ENCODE measurements at places on chromosomes 2 and 18.
A peak's percentile ranks its signal among the peaks of the same experiment; 100 is the strongest.

DNA sequence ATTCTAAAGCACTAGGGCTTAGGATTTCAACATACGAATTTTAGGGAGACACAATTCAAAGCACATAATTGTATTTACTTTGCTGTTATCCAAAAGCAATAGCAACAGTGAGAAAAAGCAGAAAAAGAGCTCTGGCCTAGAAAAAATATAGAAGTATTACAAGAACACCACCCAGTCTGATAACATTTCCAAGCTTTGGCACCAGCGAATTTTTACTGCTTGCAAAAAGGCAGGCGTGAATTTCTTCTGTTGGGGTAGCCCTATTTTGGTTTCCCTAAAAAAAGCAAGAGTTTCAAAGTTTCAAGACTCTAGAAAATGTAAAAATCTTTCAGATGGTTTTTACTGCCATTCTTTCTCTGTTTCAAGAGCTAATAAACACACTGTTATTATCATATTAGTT lies 292.7 kb downstream of the DPP10 start:
- DNase-seq: no peak

- DNase-seq: no peak
Measured at GRCh38 chr2:145987793-145988192, 1467.9 kb upstream of the ZEB2 start.

- DNase-seq: no peak
Measured at GRCh38 chr2:57698935-57699449, 347.6 kb upstream of the VRK2 start.

- no peak for DNase-seq
Measured at GRCh38 chr2:17936599-17936998, 58.1 kb downstream of the KCNS3 start.

- DNase-seq: no peak
Measured at GRCh38 chr2:61439241-61440002, 31.5 kb downstream of the USP34 start.

- no peak for DNase-seq
Measured at GRCh38 chr2:66489436-66489835, 54.5 kb downstream of the MEIS1 start.

DNA sequence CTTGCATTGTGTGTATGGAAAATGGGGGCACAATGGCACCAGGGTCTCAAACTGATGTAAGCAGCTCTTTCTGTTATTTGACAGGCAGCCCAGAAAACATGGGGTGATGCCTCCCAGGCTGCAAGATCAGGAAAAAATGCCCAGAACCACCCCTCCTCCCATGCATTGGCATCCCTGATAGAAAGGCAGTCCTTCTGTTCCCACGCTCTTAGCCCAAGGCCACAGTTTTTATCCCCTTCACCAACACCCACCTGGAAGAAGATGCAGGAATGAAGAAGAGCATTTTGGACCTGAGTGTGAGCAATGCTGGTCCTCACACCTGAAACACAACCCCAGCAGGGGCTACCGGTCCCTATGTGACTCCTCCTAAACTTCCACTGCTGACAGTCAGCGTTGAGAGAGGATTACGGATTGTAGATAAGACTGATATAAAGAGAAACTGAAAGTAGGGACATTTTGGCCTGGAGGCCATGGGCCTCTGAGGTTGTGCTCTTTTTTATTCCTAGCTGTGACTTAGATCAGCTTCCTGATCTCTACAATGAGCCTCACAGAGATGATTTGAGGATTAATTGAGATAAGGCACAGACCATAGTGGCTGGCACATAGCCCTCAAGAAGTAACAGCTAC lies 386.0 kb upstream of the ATP5MC3 start:
- no peak for DNase-seq

- DNase-seq: no peak
Measured at GRCh38 chr18:11112286-11112685, 37.1 kb downstream of the PIEZO2 start.

- peak; percentile 69 for DNase-seq
Measured at GRCh38 chr18:22983175-22983574, 50.0 kb downstream of the RBBP8 start.

DNA sequence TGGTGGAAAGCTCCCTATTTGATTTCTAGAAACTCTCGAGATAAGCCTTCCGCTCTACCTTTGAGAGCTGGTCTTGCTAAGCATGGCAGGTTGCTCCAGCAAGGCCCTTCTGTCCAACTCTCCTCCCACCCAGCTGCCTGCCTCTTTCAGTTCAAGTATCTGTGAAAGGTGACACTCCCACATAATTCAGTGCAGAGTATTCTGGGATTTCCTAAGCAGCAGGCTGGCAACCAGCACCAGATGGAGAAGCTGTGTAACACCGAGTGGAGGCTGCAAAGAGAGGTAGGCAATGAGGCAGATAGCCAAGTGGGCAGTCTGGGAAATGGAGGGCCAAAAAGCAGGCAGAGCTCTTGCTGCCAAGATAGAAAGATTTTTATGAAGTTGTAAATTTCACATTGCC lies 88.4 kb upstream of the CAVIN2 start:
- DNase-seq: no peak

- DNase-seq: no peak
Measured at GRCh38 chr2:239278361-239278760, 122.5 kb downstream of the HDAC4 start.

- DNase-seq: no peak
Measured at GRCh38 chr18:80167931-80168330, 58.9 kb downstream of the ADNP2 start.

GRCh38 chr2:234537929-234538328 lies 41.0 kb upstream of the ARL4C start:
- no peak for DNase-seq

DNA sequence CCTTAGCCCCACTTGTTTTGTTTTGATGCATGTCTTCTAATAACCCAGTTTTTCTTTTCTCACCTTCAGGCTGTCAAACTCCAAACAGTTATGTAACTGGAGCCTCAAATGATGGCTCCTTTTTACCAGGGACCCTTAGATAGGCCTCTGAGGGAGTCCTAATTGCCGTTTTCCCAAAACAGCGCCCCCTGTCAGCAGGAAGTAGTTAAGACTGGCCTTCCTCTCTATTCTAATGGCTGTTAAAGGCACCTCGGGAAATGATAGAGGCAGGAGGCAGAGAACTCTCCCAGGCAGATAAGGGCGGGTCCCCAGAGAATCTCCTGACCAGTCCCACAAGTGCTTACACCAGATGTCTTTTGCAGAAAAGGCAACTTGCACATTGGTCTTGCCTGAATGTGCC lies 123.2 kb downstream of the KCNS3 start:
- peak; percentile 2 for DNase-seq

DNA sequence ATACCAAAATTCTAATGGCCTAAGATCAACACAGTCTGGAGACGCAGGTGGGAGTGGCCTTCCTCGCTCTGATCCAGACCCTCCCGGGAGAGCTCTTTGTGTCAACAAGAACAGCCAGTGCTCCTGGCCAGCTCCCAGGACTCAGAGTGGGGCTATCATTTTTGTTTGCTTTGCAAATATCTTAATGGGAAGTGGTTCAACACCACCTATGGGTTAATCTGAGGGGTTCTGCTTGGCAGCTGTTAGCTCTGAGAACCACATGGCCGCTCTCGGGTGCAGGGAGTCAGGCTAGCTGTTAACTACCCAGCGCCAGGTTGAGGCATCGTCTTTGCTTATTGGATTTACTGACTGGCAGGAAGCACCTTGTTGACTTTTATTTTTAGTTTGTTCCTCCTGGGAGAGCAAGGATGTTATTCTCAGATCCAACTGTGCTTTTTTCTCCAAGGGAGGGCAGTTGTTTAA lies 184.8 kb upstream of the SP5 start:
- no peak for DNase-seq

DNA sequence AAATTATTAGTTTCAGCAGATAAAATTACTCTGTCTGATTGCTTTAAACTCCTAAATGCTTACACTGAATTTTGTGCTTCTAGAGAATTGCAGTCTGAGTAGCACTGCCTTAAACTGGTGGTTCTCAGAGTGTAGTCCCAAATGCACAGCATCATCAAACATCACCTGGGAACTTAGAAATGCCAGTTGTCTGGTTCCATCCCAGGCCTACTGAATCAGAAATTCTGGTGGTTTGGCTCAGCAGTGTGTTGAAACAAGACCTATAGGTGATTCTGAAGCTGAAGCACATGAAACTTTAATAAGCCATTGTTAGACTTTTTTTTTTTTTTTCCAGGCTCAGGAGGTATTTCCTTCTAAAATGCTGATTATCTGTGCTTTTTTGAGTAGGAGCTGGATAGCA lies 22.0 kb downstream of the EPC2 start:
- no peak for DNase-seq

DNA sequence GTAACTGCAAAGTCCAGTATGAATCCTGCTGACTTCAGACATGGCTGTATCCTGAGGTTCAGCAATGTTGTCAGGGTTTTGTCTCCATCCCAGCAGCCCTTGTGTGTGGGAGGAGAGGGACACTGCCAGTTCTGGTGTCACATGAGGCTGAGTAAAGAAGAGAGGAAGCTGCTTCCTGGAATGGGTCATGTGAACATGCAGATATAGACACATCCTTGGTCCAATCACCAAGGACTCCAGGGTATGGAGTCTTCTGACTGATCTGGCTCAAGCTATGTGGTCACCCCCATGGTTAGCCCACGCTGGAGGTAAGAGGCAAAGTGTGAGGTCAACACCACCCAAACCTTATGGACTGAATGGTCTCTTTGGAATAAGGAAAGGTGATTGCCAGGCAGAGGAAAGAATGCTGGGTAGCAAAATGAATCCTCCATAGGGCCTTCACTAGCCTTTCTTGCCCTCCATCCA lies 134.4 kb upstream of the SLC1A4 start:
- peak; percentile 57 for DNase-seq

DNA sequence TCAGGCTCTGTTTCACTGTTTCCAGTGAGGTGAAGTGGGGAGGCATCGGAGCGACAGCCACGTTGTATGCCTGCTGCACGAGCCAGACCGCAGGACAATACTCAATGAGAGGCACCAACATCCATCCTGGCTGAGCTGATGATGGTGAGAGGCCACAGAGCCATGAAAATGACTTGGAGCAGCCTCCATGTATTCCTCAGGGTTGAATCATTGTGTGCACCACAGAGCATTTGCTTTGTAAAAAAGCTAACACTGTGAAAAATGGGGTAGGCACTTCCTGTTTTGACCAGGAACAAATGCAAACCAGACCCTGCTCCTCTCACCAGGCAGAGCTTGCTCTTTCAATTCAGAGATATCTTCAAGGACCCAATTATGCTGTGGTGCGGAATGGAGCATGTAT lies 87.2 kb downstream of the LPIN1 start:
- no peak for DNase-seq
